ENCODE measurements at places on chromosomes 11 and 22. TPM values are rescaled to one million over a fixed set of nuclear protein-coding genes. Genes with fewer than 3 reads are reported as not detected.

The HOATZ gene
- total RNA-seq, result 0.75 TPM

The UPK3A gene
- total RNA-seq, result 0.62 TPM

The SYTL2 gene
- 42.4 TPM for total RNA-seq

GRCh38 chr22:29022101-29022817 is 39.4 kb downstream of the C22orf31 start:
- DNase-seq, result no peak

DNA sequence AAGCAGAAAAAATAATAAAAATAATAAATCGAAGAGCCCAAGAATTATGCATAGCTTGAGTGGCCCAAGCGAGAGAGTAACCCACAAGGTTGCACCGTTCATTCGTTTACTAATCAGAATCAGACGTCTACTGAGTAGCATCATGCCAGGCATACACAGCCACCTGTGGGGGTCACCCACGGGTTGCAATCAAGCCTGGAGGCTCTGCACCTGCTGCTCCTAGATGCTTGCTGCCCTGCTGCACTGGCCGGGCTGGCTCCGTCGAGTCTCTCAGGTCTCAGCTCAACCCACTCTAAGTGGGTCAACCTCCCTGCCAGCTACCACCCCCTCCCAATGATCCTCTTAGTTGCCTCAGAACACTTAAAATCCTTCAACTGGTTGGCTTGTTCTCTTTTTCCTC is 2.0 kb upstream of the TESMIN start:
- no peak for DNase-seq

The ANO9 gene
- 66.6 TPM for total RNA-seq

DNA sequence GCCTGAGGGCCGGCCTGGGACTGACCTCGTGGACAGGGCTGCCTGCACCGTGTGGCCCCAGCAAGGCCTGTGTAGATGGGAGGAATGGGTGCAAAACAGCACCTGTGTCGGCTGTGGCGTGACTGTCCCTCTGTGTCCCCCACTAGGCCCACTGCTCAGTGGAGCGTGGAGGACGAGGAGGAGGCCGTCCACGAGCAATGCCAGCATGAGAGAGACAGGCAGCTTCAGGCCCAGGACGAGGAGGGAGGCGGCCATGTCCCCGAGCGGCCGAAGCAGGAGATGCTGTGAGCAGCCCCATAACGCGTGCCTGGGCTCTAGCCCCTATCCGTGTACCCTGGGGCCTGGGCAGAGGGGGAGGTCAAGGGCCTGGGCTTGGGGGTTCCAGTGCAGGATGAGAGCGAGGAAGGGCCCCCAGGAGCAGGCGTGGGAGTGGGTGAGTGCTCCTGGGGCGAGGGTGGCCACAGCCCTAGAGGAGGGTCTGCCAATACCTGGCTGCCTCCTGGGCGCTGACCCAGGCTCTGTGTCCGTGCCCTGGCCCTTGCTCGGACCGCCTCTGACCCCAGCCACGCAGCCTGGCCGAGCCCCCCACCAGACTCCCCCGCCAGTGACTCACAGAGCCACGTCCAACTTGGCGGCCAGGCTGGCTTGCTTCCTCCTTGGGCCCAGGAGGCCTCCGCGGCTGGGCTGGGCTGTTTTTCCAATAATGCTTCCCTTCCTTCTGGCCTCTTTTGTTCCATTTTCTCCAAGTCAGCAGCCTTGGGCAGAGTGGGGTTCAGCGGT is 11.6 kb downstream of the PRR33 start:
- no peak for DNase-seq

GRCh38 chr11:28528217-28528616 is 420.0 kb downstream of the METTL15 start:
- DNase-seq, result no peak

GRCh38 chr11:126627421-126627820 is 271.9 kb downstream of the ST3GAL4 start:
- no peak for DNase-seq

DNA sequence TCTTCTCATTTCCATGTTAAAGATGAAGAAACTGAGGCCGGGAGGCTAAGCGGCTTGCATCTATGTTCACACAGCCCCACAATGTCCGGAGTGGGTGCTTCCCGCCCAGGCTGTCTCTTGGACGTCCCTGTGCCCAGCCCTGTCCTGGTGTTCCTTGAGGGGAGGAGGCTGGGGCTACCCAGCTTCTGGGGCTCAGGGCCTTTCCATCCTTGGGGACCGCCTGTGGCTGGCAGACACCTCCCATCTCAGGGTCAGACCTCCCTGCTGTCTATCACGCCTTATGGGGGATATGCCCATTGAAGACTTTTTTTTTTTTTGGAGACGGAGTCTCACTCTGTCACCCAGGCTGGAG is 95.5 kb downstream of the WNT7B start:
- peak; percentile 54 for DNase-seq

The MUC5AC gene
- total RNA-seq, result 1.4 TPM

DNA sequence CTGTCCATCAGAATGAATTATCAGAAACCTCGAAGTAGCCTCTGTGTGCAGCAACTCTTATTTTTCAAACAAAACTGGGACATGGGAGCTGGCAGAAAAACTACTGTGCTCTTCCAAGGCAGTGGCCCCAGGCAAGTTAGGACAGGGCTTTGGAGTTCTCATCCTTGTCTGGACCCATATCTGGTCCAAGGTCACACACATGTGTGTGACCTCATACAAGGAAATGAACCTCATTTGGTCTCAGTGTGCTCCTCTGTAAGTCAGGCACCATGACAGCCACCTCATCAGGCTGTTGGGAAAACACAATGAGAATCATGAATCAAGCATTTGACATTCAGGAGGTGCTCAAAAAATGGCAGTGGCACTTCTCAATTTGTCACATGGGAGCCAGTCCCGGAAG is 25.8 kb downstream of the LARGE1 start:
- no peak for DNase-seq

The GPHA2 gene
- not detected for total RNA-seq

The TCN2 gene
- total RNA-seq, result 14.5 TPM

The PAMR1 gene
- 2.5 TPM for total RNA-seq

The LRRC74B gene
- not detected for total RNA-seq

DNA sequence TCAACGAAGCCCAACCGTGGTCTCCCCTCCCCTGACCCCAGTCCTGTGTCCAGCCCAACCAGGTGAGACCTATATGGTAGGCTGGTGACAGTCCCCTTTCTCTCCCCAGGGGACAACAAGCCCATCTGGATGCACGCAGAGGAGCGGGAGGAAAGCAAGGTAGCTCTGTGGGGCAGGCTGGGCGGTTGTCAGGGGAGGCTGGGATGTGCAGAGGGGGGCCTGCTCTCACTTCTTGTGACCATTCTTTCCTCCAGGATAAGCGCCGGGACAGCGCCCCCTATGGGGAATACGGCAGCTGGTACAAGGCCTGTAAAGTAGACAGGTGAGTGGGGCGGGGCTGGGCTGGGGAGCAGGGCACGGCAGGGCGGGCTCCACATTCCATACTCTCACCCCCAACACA is 3.5 kb upstream of the RAB1B start:
- no peak for DNase-seq

DNA sequence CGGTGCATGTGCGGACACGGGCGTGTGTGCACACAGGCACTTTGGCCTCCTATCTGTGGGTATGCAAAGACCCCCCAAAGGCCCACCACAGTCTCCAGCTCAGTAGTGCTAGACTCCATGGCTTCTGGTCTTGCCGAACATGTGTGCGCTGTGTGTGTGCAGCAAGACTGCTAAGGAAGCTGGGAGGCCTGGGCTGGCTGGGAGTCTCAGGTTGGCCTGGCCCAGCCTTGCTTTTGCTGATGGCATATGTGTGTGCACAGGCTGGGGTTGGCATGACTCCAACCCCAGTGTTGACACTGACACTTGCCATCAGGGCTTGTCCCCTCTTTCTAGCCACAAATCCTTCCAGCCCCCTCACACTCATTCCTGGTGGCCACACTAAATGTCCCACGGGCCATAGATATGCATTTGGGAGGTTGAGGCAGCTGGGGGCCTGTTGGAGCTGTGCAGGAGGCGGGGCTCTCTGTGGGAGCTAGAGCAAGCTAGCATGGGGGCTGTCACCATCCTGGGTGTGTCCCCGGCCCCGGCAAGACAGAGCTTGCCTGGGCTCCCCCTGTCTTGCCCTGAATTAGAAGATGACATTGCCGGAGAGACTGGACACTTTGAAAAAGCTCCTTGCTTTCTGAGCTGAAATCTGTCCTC is 60.9 kb upstream of the NECTIN1 start:
- no peak for DNase-seq

The GUCY1A2 gene
- total RNA-seq, result 13.2 TPM

- no peak for DNase-seq
Observed at GRCh38 chr11:74450318-74450717, 17.0 kb downstream of the KCNE3 start.

The CALCB gene
- not detected for total RNA-seq

DNA sequence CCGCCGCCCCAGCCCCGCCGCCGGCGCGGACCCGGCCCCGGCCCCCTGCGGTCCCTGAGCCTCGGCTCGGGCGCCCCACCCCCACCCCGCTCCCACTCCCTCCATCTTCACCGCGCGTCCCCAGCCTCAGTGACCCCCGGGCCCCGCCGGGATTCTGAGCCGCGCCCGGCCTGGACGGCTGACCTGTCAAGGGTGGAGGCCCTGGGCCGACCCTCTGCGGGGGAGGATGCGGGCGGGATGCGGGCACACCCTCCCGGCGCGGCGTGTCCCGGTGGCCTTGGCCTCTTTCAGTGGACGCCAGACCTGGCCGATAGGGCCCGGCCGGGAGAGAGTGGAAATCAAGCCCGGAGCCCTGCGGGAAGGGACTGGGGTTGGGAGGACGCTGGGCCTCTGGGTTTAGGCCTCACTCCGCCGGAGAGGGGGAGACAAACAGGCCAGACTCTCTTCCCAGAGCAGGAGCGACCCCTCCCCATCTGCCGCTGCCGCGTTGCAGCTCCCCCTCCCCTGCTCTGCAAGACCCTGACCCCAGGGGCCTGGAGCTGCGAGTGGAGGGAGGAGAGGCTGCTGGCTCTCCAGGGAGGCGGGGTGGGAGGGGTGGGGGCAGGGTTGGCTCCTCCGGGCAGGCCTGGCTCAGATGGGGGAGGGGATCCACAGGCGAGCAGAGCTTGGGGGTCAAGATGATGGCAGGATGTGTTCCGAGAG is 525 bp downstream of the MAPK8IP2 start:
- DNase-seq, result no peak

The OR56A1 gene
- total RNA-seq, result not detected

The CTTN gene
- 264 TPM for total RNA-seq

GRCh38 chr22:42769574-42770447 is 49.1 kb upstream of the A4GALT start:
- no peak for DNase-seq

GRCh38 chr22:20437613-20438426 is at the start of gene SCARF2:
SCARF2 (minus strand) TSS chr22:20437825; CDS start chr22:20437754, 71 bp downstream.
- no peak for DNase-seq

DNA sequence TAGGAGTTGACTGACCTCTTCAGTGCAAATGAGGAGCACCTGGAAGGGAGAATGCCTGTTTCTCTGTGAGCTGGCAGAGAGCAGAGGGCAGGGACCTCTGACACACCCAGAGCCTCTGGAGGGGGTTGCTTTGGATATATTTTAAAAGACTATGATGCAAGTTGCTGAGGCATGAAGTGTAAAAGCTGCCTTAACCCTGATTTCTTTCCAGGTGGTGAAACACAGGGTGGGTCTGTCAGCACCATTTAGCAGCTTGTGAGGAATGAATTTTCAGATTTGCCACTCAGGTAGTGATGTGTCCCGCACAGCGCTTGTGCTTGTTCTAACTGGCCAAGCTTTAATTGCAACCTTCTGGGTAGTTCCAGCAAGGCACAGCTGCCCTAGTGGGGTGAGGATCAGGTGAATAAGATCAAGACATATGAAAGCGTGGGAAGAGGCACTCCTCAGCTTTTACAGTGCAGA is 90.2 kb downstream of the SWAP70 start:
- DNase-seq, result no peak

DNA sequence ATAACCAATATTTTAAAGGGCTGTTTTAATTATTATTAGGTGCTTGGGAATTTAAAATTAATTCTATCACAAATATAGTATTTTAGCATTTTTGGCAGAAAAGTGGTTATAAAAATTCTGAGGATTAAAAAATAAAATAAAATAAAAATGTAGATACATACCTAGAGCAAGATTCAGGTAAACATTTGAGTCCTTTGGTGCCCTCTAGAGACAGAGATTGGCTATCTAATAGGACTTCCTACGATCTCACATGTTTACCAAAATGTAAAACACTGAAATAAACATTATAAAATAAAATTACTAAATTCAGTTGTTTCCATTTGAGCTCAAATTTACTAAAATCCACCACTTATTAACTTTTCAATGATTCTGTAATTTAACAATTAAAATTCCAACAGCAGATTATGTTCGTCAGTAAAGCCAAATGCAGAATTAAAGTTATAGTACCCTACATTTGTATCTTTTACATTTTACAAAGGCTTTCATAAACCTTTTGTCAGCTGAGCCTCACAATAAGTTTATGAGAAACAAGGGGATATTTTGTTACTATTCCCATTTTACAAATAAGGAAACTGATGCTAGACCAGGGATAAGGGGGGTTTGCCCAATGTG is 27.7 kb downstream of the SLC36A4 start:
- no peak for DNase-seq

The MISFA gene
- 4.9 TPM for total RNA-seq

Data from type B pancreatic cell (in vitro differentiated cells).